ENCODE measurements at places on chromosomes 3 and 15. TPM values are rescaled to one million over a fixed set of nuclear protein-coding genes. Genes with fewer than 3 reads are reported as not detected.

GRCh38 chr15:72838311-72838731 lies 54.8 kb upstream of the ADPGK start:
- peak; percentile 16 for DNase-seq

The SLC22A13 gene
- 0.29 TPM for total RNA-seq

The TMEM158 gene
- total RNA-seq = 160 TPM

- DNase-seq = no peak
Measured at GRCh38 chr3:171832989-171833388, 10.2 kb upstream of the TMEM212 start.

The CELSR3 gene
- 0.98 TPM for total RNA-seq

DNA sequence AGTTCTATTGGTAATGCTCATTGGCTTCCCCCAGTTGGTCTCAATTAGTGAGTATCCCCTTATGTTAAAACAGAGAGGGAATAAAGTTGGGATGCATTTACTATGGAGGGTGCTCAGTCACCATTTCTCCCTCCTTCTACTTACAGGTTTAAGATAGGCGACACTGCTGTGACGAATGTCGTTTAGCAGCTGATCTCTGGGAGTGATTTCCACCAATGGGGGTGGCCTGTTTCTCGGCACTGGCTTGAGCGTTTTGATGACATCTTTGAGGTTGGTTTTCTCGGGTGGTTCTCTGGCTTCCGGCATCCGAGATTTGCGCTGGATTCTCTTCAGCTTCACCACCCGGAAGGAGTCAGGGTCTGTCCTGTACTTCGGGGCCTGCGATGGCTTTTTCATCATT lies 3.8 kb downstream of the LMOD3 start:
- no peak for DNase-seq

DNA sequence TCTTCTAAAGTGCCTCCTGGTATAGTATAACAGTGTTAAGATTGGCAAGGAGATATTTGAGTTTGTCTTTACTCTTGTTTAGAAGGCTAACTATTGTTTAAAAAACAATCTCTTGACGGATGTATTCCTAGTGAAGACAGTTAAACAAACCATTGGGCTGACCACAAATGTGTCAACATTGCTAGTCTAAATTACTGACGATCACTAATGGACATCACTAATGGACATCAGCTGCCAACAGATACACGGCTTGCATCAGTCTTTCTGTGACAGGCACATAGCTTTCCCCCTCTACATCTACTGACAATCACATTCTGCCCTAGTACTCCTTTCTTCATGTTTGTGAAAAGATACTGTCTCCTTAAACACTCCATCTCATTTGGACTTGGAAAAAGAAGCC lies 57.1 kb upstream of the ETV5 start:
- DNase-seq = peak; percentile 18

The ANKDD1A gene
- 8.1 TPM for total RNA-seq

DNA sequence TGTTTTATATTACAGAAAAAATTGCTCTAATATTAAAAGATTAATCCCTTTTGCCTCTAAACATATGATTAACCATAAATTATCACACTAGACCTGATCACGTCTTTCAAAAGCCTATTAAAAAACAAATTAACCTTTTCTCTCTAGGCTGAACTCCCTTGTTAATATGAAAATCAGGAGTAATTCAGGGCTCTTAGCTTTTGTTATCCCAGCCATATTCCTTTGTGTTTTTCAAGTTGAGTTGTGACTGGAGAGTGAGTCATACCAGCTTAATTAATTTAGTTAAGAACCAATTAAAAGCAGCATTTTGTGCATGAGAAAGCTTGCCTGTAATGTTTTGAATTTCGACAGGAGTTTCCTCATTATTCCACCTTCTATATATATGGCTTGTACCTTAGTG lies 385.8 kb downstream of the VGLL3 start:
- DNase-seq = no peak

GRCh38 chr3:149604125-149604875 lies 53.5 kb downstream of the WWTR1 start:
- DNase-seq = no peak

GRCh38 chr3:33419948-33420347 lies 20.3 kb downstream of the UBP1 start:
- DNase-seq = no peak

DNA sequence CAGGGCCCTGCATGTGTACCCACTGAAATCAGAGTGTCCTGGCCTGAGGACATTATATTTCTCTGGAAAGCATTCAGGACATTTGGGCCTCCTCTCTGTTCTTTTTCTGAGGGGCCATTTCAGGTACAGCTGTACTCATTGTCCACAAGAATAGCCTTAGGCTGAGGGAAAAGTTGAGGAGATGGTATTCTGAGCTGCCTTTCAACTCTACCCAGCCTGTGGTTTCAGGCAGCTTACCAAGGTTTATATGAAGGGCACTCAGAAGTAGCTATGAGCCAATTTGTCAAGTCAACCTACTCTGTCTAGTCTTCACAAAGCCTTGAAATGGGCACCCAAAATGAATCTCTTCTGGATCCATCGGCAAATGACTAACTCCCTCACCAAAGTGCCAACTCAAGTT lies 9.4 kb downstream of the ATP13A4 start:
- DNase-seq = peak; percentile 61

GRCh38 chr15:99361545-99362185 lies 110.4 kb downstream of the LRRC28 start:
- peak; percentile 15 for DNase-seq

The RBPMS2 gene
- not detected for total RNA-seq

- DNase-seq = no peak
Measured at GRCh38 chr15:72813345-72814004, 29.9 kb upstream of the ADPGK start.

DNA sequence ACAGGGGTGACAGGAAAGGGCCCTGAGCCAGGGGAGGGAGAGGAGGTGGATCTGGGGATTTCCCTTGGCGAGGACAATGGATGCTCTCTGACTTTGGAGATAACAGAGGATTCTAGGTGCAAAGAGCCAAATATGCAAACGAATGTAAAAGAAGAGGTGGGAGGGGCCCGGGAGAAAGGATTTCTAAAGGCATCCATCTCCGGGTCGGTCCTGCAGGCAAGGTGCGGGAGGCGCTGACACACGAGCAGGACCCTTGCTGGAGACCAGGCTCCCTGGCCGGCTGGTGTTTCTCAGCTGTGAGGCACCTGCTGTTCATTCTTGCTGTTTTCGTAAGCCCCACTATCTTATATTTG lies 115.2 kb upstream of the TLE3 start:
- DNase-seq = no peak

The GNAI2 gene
- total RNA-seq = 305 TPM
